ENCODE measurements at places on chromosomes 5 and 9.

DNA sequence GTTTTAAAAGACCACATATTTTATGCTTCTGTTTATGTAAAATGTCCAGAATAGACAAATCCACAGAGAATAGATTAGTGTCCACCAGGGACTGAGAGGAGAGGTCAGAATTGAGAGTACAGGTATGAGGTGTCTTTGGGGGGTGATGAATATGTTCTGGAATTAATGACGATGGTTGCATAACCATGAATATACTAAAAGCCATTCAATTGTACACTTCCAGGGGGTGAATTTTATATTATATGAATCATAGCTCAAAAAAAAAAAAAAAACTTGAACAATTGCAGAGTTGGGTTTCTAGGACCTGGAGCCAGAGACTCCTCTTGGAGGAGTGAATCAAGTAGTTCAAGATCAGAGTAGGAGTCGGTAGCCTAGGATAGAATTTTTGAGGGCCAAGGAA, 57.8 kb upstream of the RUSC2 start:
- DNase-seq, result no peak

DNA sequence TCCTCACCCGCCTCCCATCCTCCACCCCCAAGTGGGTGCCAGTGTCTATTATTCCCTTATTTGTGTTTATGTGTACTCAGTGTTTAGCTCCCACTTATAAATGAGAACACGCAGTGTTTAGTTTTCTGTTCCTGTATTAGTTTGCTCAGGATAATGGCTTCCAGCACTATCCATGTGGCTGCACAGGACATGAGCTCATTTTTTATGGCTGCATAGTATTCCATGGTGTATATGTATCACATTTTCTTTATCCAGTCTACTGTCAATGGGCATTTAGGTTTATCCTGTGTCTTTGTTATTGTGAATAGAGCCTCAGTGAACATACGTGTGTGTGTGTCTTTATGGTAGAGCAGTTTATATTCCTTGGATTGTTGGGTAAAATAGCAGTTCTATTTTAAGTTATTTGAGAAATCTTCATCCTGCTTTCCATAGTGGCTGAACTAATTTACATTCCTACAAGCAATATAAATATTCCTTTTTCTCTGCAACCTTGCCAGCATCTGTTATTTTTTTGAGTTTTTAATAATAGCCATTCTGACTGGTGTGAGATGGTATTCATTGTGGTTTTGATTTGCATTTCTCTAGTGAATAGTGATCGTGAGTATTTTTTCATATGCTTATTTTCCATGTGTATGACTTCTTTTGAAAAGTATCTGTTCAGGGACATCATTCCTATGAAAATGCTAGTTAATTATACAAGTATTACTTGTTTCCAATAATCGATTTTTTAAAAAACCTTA, 164.0 kb upstream of the CCDC152 start:
- no peak for DNase-seq

GRCh38 chr5:119287547-119288111, 68.2 kb upstream of the TNFAIP8 start:
- no peak for DNase-seq

DNA sequence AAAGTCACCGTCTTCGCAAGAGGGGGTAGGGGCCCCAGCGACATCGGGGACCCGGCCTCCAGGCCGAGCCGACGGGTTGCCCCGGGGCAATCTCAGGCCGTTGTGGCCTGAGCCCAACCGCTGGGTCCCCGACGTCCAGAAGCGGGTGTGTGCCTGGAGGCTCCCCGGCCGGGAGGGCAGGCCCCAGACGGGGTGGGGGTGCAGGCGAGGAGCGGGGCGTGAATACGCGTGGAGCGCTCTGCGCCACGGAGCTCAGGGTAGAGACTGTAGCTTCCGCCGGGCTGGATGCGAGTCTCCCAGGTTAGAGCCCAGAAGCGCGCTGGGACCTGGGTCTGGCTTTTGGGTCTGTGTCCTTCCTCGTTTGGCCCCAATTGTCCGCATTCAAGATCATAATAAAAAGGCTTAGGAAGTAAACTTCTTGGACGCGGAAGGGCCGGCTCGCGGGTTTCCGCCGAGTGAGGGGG, 3.5 kb downstream of the BARX1 start:
- DNase-seq, result no peak

DNA sequence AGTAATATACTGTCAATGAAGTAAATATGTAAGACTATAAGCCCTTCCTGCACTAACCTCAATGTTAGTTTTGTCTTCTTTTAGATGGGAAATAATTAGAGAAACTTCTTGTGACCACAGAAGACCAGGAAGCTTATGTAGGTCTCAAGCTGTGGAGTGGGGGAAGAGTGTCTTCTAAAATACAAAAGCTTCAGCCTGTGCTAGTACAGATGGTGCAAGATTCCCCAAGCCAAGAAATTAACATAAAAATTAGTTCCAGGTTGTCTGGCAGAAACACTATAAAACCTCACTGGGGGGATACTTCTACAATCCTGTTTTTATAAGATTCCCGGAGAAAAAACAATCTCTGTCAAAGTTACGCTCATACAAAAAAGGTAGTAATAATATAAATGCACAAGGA, 103.6 kb downstream of the FNBP1 start:
- no peak for DNase-seq
